H4 (cell line): ENCODE measurements at places on chromosomes 2 and 18.

GRCh38 chr2:211591426-211591825, 947.2 kb downstream of the ERBB4 start:
- DNase-seq: no peak

DNA sequence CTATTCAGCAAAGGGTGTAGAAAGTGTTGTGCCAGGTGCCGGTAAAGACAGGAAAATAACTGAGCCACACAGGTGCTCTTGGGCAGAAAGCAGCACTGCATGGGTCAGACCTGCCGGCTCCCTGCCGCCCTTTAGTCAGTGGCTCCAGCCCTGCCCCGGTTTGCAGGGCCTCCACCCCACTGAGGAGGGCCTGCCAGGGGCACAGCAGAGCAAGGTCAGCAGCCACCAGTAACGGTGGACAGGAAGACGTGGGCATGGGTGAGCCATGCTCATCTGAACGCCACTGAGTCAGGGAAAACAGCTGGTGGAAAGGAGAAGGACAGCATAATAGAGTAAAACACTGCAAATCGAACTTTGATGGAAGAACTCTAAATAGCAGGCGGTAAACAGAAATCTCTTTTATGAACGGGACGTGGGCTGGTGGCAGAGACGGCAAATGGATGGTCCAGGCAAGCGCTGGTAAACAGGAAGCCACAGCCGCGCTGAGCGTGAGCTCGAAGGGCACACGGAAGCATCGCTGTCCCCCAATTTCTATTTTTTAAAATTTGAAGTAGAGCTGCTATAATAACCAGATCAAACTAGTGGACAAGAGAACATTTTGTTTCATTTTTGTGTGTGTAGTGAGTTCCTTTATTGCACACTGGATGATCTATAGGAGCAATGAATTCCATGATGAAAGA, 141.8 kb upstream of the ALKAL2 start:
- DNase-seq: no peak

- peak; percentile 18 for DNase-seq
Observed at GRCh38 chr18:49238433-49239042, 221.9 kb downstream of the DYM start.

DNA sequence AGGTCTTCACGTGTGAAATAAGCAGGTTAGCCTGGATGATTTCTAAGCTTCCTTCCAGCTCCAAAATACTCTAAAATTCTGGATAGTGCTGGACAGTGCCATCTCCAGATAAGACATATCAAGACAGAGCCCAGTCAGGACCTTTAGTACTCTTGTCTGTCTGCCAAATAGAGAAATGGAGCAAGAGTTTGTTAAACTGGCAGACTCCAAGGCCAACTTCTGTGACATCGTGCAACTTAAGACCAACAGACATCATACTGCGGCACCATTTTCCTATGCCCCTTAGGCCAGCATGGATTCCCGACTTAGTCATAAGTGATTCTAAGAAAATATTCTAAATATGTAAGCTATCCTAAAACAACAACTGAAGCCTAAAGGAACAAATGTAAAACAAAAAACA, 118.6 kb downstream of the RBMS1 start:
- no peak for DNase-seq

DNA sequence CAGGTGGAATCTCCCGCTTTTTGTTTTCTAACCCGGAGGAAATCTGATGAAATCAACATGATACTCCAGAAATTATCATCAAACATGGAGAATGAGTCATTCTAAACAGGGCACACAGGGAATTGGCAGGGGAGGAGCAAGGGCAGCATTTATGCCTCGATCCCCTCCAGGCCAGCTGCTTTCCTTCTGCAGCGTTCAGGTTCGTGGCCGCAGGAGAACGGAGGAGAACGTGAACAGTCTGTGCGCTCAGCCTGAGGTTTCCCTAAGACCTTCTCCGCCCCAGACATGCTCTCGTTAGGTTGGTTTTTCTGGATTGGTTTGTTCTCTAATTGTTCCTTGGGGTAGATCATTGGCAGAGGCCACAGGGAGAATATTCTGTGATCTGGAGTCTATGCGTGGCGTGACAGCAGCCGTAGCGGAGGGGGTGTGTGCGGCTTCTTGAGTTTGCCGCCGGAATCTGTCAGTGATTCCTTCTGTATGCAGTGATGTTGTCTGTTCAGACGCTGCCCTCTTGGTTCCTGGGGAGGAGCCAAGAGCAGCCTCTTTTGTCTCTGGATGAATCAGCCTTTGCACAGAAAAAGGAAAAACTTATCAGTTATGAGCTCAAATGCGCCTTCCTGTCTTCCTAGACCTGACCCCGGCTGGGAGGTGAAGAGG, 75.9 kb downstream of the SH3BP4 start:
- peak; percentile 85 for DNase-seq

GRCh38 chr2:45276914-45277313, 267.7 kb upstream of the SIX2 start:
- no peak for DNase-seq
